ENCODE measurements at places on chromosomes 2 and 18.

GRCh38 chr18:80147418-80148325 lies 38.6 kb downstream of the ADNP2 start:
- peak; percentile 67 for DNase-seq

GRCh38 chr2:234672498-234673150 lies 175.7 kb upstream of the ARL4C start:
- DNase-seq, result no peak

DNA sequence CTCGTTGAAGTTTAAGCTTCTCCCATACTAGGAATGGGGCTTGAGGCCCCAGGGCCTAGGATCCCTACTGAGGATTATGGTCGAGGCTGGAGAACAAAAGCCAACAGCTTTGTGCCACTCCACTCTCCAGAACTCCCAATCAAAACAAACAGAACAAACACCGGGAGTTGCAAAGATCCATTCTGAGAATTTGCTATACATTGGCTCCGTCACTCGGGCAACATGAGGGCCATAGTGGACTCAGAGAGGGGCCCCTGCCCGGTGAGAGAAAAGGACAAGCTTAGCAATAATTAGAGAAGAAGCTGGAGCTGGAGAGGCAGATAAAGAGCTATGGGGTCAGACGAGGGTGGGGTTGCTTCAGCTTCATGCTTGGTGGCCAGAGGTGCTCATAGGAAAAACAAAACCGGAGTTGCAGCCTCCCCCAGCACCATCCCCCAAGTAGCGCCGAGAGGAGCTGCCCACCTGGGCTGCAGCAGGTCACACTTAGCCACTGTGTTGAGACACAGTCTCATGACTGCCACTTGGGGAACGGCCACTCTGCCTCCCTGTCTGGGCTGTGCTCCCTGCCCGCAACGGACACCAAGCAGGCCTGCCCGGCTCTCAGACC lies 142.3 kb upstream of the HAAO start:
- no peak for DNase-seq

- DNase-seq, result no peak
Observed at GRCh38 chr2:188024811-188025210, 266.9 kb upstream of the GULP1 start.

GRCh38 chr18:40037356-40037755 lies 1917.7 kb upstream of the PIK3C3 start:
- no peak for DNase-seq
